ENCODE measurements at places on chromosomes 3 and 15.
A peak's percentile ranks its signal among the peaks of the same experiment; 100 is the strongest.

DNA sequence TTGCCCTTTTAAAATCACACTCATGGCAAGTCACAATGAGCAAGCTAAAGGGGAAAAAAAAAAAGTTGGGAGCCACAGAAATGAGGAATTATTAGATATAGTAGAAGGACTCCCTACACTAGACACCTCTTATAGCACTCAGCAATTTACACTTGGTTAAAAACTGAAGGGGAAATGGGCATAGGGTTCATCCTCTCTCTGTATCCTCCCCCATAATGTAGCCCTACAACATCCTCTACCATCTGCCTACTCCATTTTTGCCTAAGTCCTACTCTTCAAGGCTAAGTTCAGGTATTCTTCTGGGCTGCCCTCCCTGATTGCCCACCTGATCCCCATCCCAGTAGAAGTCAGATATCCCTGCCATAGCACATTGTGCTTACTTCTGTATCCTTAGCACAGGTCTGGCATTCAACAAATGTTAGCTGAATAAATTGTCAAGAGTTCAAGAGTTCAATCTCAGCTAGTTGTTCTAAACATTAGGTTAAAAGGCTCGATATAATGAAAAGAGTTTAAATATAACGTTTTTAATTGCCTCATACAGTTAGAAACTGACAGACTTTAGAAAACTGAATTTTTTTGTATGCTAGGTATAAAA lies 14.5 kb downstream of the SETD2 start:
- no peak for DNase-seq

- DNase-seq, result no peak
Observed at GRCh38 chr3:116821371-116821770, 111.8 kb downstream of the TUSC7 start.

GRCh38 chr3:196941729-196942225 lies 551 bp downstream of the NCBP2 start:
- no peak for DNase-seq

DNA sequence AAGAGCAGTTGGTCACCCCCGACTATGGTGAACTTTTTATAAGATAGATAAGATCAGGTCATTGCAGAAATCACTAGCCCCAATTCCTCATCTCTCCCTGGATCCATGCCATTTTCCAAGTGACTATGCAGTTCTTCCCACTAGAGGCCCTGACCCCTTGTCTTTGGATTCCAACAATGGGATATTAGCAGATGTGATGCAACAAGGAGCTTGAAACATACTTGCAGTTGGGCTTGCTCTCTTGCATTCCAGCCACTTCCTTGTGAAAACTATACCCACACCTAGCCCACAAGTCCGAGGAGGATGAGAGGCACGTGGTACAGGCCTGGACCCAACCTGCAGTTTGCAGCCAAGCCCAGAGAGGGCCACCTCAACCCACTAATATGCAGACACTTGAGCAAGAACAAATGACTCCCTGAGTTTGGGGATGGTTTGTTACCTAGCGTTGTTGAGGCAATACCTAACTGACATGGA lies 60.6 kb downstream of the SUCLG2 start:
- DNase-seq, result peak; percentile 53

GRCh38 chr15:69388260-69388705 lies 25.9 kb upstream of the KIF23 start:
- DNase-seq, result no peak

DNA sequence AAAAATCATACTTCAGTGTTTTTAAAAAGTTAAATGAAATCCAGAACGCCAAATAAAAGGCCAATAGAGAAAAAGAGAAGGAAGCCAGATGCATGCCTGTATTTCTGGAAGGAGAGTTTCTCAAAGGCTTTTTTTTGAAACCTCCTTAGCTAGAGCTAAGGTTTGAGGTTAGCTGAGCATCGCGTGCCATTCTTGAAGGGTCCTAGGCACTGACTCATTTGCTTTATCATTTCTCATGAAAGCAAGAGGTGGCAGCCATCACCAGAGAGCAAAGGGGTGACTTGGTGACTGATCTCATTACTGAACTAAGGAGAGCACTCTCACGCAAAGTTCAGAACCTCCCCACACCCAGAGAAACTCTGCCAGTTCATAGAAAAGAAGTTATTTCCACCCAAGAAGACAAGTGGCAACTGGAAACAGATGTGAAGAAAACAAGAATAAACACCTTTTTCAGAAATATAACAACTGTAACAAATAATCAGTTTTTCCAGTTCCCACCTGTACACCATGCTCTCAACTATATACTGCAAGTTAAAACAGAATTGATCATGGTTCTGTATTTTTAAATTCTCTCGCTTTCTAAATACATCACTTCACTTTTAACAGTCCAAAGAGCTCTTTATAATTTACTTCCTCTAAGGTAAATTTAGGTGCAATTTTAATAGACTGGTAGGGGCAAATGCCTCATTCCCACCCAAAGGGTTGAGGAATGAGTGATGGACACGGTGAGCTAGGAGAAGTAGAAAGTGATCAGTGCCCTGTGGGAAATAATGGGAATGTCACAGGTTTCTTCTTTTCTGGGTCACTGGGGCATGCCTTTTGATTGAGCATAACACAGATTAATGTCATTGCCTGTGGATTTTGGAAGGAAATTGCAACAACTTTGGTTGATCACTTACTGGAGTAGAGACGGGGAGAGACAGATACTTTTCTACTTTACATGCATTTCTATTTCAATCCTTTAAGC lies 24.7 kb downstream of the GPR15 start:
- DNase-seq, result no peak

GRCh38 chr3:26721047-26721446 lies 98.5 kb downstream of the LRRC3B start:
- no peak for DNase-seq

DNA sequence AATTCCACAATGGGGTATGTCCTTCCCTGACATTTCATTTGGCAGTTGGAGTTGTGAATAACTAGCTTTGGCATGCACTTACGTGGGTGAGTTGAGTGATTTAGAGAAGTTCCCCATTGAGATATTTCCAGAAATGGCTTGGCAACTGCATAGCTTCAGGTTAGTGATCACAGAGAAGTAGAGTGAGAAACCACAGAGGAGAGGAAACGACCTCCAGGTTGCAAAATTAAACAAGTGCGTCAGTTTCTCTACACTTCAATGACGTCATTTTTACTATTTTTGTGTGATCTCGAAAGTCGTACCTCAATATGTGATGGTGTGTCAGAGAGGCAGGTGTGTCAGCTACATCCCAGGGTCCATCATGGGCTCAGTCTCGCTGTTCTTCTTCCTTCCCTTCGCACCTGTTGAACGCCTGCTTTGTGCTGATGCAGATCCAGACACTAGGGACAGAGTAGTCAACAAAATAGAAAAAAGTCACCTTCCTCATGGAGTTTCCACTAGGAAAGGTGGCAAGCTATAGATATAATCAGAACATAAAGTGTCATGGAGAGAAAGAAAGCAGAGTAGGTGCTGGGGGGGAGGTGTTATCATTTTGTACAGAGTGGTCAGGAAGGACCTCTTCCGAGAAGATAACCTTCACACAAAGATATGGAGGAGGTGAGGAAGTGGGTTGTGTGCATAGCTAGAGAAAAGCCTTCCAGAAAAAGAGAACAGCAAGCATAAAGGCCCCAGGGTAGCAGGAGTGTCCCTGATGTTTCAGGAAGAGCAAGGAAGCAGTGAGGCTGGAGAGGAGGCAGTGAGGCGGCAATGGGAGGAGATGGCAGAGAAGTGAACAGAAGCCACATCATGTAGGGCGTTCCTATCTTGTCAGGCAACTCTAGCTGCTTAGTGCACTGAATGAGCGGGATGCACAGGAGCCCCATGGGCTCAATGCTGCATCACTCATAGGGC lies 75.6 kb downstream of the MCTP2 start:
- no peak for DNase-seq

DNA sequence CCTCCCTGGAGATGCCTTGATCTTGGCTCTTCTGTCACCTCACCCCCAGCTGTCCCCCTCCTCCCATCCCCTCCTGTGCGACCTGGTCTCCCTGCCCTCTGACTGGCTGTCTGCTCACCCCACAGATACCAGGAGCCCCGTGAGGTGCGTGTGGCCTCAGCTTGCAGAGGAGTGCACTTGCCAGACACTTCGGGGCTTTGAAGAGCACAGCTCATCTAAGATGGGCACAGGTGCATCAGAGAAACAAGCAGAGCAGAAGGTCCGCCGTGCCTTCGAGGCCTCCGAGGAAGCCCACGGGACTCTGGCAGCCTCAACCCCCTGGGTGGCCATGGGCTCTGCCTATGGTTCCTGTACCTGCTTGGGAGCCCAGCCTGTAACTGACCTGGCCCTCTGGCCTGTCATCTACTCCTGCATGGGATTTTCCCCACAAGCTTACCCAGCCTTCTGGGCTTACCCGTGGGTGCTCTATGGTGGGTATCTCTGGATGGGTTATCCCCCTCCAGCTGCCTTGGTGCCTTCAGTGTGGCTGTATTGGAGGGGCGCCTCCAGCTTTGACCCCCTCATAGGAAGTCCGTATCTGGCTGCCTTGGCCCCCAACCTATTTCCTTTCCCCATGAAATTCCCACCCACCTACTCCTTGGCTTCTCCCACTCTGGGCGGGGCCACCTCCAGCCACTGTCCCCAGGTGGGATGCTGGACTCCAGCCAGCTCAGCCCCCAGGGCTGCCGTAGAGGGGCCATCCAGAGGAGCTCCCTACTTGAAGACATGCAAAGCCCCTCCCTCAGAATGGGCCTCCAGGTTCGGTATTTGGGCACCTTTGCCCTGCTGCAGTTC lies 3.8 kb downstream of the PRR23E start:
- peak; percentile 34 for DNase-seq

- DNase-seq, result no peak
Observed at GRCh38 chr3:79297245-79297960, 470.4 kb downstream of the ROBO1 start.

DNA sequence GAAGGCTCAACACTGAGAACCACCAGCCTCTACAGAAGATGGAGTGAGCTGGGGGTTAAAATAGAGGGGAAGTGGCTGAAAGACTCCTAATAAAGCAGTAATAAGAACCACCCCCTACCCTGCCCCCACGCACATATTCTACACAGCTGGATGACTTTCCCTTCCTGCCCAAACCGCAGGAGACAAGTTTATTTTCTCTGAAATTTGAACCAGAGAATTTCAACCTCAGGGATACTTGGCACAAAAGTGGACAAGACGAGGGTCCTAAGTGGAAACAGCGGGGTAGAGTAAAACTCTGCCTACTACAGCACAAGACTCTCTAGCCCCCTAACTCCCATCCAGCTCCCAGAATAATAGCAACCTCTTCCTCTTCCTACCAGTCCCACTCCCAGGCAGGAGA lies 28.4 kb downstream of the USF3 start:
- no peak for DNase-seq

DNA sequence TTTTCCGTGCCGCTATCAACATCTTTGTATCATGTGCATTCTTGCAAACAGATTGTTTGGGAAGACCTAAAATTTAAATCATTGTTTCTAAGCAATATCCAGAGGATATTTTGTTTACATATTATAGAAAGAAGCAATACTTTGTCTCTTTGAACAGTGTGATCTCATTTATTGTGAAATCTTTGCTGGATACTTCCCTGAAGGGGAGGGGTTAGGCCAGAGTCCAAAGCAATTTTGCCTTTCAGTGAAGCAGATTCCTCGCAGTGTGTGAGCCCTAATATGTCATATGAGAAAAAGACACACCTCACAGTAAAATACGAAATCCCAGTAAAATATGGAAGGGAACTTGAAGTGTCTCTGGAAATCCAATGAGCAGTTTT lies 158.7 kb upstream of the SLCO3A1 start:
- DNase-seq, result no peak

- DNase-seq, result no peak
Observed at GRCh38 chr15:53835309-53835708, 75.8 kb upstream of the WDR72 start.

GRCh38 chr3:38600551-38600950 lies 48.9 kb downstream of the SCN5A start:
- DNase-seq, result peak; percentile 52

DNA sequence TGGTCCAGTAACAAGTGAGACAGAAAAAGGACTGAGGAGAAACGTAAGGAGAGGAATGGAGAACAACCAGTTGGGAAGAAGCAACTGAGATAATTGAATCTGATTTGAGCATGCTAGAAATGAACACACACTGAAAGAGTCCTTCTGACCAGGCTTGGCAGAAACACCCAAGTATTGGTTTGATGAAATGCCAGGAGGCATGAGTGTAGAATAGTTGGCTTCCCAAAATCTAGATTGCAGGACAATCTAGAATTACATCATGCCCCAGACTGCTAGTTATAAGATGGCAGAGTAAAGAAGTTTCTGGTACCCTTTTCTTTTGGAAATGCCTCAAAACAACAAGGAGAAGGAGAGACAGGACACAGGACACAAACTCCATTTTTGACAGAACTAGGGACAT lies 189.7 kb upstream of the STT3B start:
- DNase-seq, result no peak

- DNase-seq, result no peak
Observed at GRCh38 chr3:3618623-3619022, 180.6 kb upstream of the LRRN1 start.

GRCh38 chr3:39638301-39638700 lies 170.8 kb downstream of the MOBP start:
- no peak for DNase-seq

GRCh38 chr3:146511402-146512134 lies 32.8 kb downstream of the PLSCR1 start:
- DNase-seq, result no peak

DNA sequence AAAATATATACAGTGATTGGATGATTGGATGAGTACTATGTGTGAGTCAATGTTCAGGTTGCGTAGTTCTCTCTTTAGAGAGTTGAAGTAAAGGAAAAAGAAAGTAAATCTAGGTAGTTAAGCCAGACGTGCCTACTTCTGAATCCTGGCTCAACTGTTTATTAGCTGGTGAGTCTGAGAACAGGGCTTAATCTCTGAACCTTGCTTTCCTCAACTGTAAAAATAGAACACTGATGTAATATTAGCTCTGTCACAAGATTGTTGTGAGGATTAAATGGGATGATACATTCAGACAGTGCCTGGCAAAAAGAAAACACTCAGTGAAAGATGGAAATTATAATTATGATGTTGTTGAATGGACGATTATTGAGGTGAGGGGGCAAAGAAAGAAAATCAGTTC lies 413.4 kb downstream of the MAGI1 start:
- no peak for DNase-seq

GRCh38 chr3:44067431-44067830 lies 174.3 kb upstream of the TOPAZ1 start:
- DNase-seq, result no peak

DNA sequence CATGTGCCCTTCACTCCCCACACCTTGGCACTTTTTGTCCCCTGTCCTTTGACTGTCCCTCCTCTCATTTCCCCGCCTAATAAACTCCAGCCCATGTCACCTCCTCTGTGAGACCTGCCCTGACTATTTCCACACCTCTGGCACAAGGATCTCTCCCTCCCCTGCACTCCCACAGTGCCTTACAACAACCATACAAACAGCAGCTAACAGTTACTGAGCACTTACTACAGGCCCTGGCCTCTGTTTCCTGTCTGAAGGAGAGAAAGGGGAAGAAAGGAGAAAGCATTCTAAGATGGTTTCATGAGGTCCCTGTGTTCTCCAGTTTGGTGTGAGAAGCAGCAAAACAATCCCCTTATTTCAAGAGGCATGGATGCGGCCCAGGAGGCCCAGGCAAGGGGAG lies 20.0 kb upstream of the TRH start:
- DNase-seq, result no peak

Measured in endodermal cell (in vitro differentiated cells).